Naive B cell (primary cell): ENCODE measurements at places on chromosomes 7 and 10. TPM values are rescaled to one million over a fixed set of nuclear protein-coding genes. Genes with fewer than 3 reads are reported as not detected.

DNA sequence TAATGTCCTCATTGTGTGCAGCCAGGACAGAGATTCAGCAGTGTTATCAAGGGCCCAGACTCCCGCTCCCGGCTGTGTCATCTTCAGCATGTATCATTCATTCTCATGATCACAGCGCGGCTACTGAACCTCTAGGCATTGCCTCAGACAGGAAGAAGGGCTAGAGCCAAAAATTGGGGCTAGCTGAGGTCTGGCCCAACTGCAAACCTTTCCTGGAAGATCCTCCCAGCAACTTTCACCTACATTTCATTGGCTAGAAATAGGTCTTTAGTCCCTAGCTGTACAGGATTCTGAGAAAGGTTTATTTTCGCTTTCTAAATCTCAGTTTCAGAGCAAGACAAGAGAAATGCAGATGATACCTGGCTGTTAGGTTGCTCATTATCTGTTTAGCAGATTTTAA lies 81.9 kb downstream of the CREM start:
- no peak overlapping the region for H3K27ac ChIP-seq
- no peaks in the 10 kb centered on the region for H3K27me3 ChIP-seq
- no peak for DNase-seq
- H3K4me1 ChIP-seq = no peaks in the 10 kb centered on the region

GRCh38 chr7:142228537-142229104 lies 29.2 kb downstream of the PRSS58 start:
- H3K36me3 ChIP-seq = no peaks in the 10 kb centered on the region
- no peak overlapping the region for H3K4me3 ChIP-seq
- no peaks in the 10 kb centered on the region for H3K4me1 ChIP-seq
- no peak for DNase-seq

DNA sequence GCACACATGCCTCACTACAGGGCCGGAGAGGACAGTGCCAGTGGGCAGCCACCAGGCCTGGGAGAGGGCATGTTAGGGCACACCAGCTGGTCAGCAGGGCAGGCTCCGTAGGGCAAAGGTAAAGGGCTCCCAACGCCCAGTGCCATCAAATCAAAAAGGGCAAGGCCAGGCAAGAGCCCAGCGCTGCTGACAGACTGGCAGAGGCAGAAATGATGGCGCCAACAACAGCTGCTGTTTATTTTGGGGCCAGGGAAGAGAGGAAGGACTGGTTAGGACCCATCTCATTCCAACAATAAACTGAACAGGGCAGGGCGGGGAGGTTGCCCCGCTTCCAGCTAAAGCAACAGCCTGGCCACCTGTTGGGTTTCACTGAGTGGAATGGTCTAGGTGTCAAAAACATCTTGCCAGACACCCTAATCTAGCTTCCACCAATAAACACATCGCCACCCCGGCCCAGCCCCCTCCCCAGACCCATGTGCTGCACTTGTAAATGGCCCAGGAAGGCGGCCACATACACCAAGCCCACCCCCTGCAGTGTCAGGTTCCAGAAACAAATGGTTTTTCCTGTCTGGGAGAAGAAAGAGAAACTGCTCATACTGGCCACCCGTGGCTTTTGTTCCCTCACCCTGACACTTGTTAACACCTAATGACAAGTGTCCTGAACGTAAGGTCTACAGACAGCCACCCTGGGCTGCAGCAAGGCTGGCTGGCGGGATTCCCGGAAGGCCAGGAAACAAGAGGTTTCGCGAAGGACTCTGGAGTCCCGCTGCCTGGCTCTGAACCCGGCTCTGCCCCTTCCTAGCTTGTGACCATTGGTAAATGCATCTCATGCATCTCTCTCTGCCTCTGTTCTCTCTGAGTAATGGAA lies 15.3 kb downstream of the SH3PXD2A start:
- H3K27me3 ChIP-seq = no peaks in the 10 kb centered on the region
- H3K4me3 ChIP-seq = no peak overlapping the region
- DNase-seq = no peak
- peaks cover 3% of the 10 kb centered on the region for H3K4me1 ChIP-seq

GRCh38 chr10:31657434-31657872 lies 271.2 kb downstream of the ARHGAP12 start:
- peaks cover 12% of the 10 kb centered on the region for H3K27me3 ChIP-seq
- H3K27ac ChIP-seq = no peak overlapping the region
- no peak overlapping the region for H3K4me3 ChIP-seq
- no peaks in the 10 kb centered on the region for H3K36me3 ChIP-seq
- H3K4me1 ChIP-seq = no peaks in the 10 kb centered on the region
- no peak for DNase-seq

DNA sequence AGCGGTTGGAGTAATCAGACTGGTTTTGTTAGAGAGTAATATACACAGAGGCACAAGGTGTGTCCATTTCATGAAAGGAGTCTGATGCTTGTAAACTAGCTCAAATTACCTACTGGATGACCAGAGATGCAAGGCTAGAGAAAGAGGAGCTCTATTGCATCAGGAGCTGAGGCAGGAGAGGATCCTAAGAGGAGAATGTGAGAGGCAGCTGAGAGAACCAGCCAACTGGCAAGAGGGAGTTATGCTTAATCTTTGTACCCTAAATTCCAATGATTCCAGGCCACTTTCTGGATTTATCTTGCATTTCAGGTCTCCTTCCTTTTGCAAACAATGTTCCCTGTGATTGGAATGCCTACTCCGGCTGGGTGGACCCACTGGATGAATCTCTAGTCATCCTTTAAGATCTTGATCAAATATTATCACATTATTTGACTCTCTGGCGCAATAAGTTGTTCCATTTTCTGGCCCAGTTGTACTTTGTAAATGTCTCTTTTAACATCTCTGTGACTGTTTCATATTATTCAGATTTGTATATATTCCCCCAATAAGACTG lies 57.5 kb upstream of the PTPN12 start:
- peaks cover 7% of the 10 kb centered on the region for H3K27me3 ChIP-seq
- no peaks in the 10 kb centered on the region for H3K36me3 ChIP-seq
- no peaks in the 10 kb centered on the region for H3K4me1 ChIP-seq
- no peak overlapping the region for H3K27ac ChIP-seq
- no peak overlapping the region for H3K4me3 ChIP-seq

- H3K36me3 ChIP-seq = peaks cover 9% of the 10 kb centered on the region
- peak overlapping the region; percentile 98 for H3K4me3 ChIP-seq
- H3K27ac ChIP-seq = peak overlapping the region; percentile 96
- peaks cover 58% of the 10 kb centered on the region for H3K4me1 ChIP-seq
- no peaks in the 10 kb centered on the region for H3K27me3 ChIP-seq
Observed at GRCh38 chr7:30286749-30287148, 2.4 kb downstream of the ZNRF2 start.

DNA sequence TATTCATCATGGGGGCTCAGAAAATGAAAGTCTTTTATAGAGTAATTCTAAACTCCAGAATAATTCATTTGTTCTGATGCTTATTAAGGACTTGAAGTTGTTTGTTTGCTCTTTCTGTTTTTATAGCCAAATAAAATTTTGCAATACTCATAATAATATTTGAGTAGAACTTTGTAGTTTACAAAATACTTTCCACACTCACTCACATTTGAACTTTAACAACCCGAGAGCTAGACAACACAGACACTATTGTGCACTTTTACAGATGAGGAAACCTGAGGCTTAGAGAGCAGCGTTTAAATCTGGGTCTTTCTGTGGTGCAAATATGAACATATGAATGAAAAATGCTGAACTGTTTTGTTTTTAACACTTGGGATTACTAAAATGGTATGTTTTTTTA lies 126.8 kb downstream of the KAT6B start:
- H3K4me1 ChIP-seq = peaks cover 21% of the 10 kb centered on the region
- no peaks in the 10 kb centered on the region for H3K36me3 ChIP-seq
- H3K4me3 ChIP-seq = no peak overlapping the region
- H3K27me3 ChIP-seq = no peaks in the 10 kb centered on the region
- no peak overlapping the region for H3K27ac ChIP-seq

GRCh38 chr10:124578231-124579010 lies 116.8 kb downstream of the LHPP start:
- H3K36me3 ChIP-seq = no peaks in the 10 kb centered on the region
- no peak overlapping the region for H3K27ac ChIP-seq
- DNase-seq = no peak
- H3K4me3 ChIP-seq = no peak overlapping the region
- H3K27me3 ChIP-seq = no peaks in the 10 kb centered on the region

- no peak for DNase-seq
- no peak overlapping the region for H3K4me3 ChIP-seq
- peak overlapping the region; percentile 18 for H3K27ac ChIP-seq
- peaks cover 5% of the 10 kb centered on the region for H3K36me3 ChIP-seq
- no peaks in the 10 kb centered on the region for H3K27me3 ChIP-seq
Observed at GRCh38 chr7:18518555-18518954, 23.0 kb downstream of the HDAC9 start.

DNA sequence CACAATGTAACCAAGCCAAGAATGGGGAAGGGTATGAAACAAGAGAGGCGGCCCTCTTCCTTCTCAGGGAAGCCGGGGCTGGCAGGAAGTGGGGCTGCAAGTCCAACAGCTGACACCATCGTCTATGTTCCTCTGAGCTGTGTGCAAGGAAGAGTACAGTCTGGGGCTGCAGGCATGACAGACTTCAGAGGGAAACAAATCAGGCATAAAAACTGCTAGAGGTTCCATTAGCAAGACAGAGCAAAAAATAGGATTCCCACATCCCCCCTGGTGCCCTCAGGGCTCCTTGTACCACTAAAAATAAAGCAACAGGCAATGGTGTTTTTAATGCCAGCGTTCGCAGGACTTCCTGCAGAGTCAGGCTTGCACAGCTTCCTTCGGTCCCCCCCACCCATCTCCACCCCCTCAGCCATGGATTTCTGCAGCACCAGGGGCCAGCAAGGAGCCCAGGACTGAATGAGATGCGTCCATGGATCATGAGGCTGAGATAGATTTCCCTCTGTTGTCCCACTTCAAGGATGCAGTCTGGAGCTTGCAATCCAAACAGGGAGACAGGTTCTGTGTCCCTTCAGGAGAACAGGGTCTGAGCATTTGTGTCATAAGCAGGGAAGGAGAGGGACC lies 34.6 kb downstream of the KCNMA1 start:
- no peak for DNase-seq
- H3K36me3 ChIP-seq = no peaks in the 10 kb centered on the region
- H3K27ac ChIP-seq = peak overlapping the region; percentile 47
- H3K4me3 ChIP-seq = peak overlapping the region; percentile 80
- H3K4me1 ChIP-seq = peaks cover 11% of the 10 kb centered on the region

- no peak overlapping the region for H3K27ac ChIP-seq
- peaks cover 4% of the 10 kb centered on the region for H3K36me3 ChIP-seq
- no peak for DNase-seq
- no peaks in the 10 kb centered on the region for H3K27me3 ChIP-seq
- peaks cover 19% of the 10 kb centered on the region for H3K4me1 ChIP-seq
- H3K4me3 ChIP-seq = no peak overlapping the region
Observed at GRCh38 chr10:124520558-124521428, 59.2 kb downstream of the LHPP start.

- no peaks in the 10 kb centered on the region for H3K4me1 ChIP-seq
- peaks cover 31% of the 10 kb centered on the region for H3K27me3 ChIP-seq
- H3K4me3 ChIP-seq = no peak overlapping the region
- no peak for DNase-seq
- H3K27ac ChIP-seq = no peak overlapping the region
Observed at GRCh38 chr10:526651-527312, 162.7 kb downstream of the DIP2C start.

- H3K36me3 ChIP-seq = no peaks in the 10 kb centered on the region
- H3K4me1 ChIP-seq = no peaks in the 10 kb centered on the region
- H3K27me3 ChIP-seq = peaks cover 38% of the 10 kb centered on the region
- DNase-seq = no peak
- H3K4me3 ChIP-seq = no peak overlapping the region
- no peak overlapping the region for H3K27ac ChIP-seq
Observed at GRCh38 chr7:101614939-101615302, 14.2 kb downstream of the MYL10 start.

DNA sequence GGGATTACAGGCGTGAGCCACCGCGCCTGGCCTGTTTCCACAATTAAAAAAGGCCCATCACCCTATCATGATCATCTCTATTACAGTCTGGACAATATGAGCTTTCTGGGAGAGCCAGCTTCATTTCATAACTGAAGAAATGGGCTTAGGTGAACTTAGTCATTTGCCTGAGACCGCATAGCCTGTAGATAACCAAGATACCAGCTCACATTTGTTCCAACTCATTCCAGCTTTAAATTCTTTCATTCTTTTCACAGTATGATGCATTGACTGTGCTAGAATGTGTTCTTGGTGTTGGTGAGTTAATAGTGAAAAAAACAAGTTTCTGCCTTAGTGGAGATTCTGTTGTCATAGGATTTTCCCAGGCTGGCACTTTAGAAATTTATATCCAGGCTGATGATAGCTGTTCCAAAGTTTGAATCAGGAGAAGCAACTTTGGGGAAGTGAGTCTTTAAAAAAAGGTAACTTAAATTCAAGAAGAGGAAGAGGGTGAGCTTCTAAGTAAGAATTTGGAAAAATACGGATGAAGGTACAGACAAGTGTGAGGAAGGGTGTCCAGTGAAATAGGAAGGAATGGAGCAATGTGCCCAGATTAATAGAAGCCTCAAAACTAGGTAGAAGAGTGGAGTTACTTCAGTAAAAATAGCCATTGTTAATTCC lies 2.1 kb upstream of the H2AZ2 start:
- H3K36me3 ChIP-seq = no peaks in the 10 kb centered on the region
- no peaks in the 10 kb centered on the region for H3K27me3 ChIP-seq
- no peak for DNase-seq
- H3K4me3 ChIP-seq = peak overlapping the region; percentile 84

DNA sequence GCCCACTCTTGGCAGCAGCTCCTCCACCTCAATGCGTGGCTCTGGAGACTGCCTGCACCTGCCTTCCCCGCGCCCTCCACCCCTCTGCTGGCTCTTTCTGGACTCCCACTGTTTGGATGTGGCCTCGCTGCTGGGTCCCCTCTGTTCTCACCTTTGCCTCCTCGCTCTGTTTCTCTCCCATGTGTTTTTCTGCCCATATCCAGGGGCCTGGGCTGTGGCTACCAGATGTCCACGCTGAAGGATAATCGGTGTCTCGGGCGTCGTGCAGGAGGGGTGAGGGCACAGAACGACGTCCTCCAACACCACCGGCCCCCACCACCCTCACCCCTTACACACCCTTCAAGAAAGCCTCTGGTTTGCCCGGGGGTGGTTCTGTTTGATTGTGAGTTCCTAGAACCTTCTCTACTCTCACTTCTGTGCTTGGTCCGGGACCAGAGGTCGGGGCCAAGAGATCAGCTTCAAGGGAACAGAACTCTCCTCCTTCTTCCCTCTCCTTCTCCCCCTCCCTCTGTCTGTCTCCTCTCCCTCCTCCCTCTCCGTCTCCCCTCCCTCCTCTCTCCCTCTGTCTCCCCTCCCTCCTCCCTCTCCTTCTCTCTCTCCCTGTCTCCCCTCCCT lies 31.7 kb downstream of the AP5Z1 start:
- no peaks in the 10 kb centered on the region for H3K27me3 ChIP-seq
- H3K27ac ChIP-seq = no peak overlapping the region
- no peaks in the 10 kb centered on the region for H3K4me1 ChIP-seq
- no peaks in the 10 kb centered on the region for H3K36me3 ChIP-seq

GRCh38 chr10:80509403-80510161 lies 28.1 kb upstream of the SH2D4B start:
- H3K4me1 ChIP-seq = peaks cover 14% of the 10 kb centered on the region
- H3K27ac ChIP-seq = peak overlapping the region; percentile 47
- DNase-seq = no peak
- no peaks in the 10 kb centered on the region for H3K27me3 ChIP-seq

GRCh38 chr10:24305551-24306506 lies 96.9 kb downstream of the KIAA1217 start:
- H3K4me1 ChIP-seq = no peaks in the 10 kb centered on the region
- H3K4me3 ChIP-seq = no peak overlapping the region
- no peaks in the 10 kb centered on the region for H3K27me3 ChIP-seq

GRCh38 chr10:71478173-71478572 lies 81.5 kb downstream of the CDH23 start:
- no peaks in the 10 kb centered on the region for H3K36me3 ChIP-seq
- no peak for DNase-seq
- no peak overlapping the region for H3K27ac ChIP-seq
- no peak overlapping the region for H3K4me3 ChIP-seq

XRCC2 gene
- 0.21 TPM for polyA plus RNA-seq

MAGI2 gene
- polyA plus RNA-seq = not detected

PALD1 gene
- polyA plus RNA-seq = 0.65 TPM
